Frontal cortex (tissue), 4 donors: ENCODE measurements at places on chromosomes 4 and X. TPM values are rescaled to one million over a fixed set of nuclear protein-coding genes. Genes with fewer than 3 reads are reported as not detected.

- DNase-seq, result no peak
These were observed 101.4 kb downstream of the GPR143 start for GRCh38 chrX:9664224-9664623.

- DNase-seq, result no peak
These were observed 294.8 kb downstream of the PACRGL start for GRCh38 chr4:20995015-20995414.

GRCh38 chrX:42704454-42704853 is 73.5 kb downstream of the PPP1R2C start:
- no peak for DNase-seq

- no peak for DNase-seq
These were observed 2521.4 kb downstream of the ARAP2 start for GRCh38 chr4:33722800-33723516.

DNA sequence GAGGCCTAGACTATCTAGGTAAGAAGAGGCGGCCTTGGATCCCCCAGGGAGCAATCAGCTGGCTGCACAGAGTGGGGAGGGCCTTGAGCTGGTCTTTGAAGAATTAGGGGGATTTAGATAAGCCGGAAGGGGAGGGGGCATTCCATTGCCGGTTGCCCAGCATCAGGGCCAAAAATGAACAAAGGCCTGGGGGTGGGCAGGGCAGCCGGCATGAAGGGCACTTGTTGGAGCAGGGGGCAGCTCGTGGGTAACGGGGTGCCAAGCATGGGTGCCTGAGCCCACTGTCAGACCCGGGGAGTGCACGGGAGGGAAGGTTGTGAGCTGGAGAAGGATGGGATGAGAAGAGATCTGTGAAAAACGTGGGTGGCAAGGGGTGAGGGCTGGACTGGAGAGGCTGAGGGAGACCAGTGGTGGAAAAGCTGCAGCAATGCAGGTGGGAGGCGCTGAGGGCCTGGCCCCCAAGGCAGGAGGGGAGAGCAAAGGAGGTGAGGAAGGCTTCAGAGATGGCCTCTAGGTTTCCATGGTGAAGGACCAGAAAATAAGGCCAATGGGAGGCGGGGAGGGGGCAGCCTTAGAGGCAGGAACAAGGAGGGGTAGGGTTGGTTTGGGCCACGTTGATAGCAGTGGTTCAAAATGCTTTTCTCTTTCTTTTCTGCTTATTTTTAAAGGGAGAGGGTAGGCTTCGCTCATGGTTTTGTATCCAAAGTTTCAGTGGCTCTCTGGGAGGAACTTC is 8.6 kb downstream of the KLF3 start:
- no peak for DNase-seq

DNA sequence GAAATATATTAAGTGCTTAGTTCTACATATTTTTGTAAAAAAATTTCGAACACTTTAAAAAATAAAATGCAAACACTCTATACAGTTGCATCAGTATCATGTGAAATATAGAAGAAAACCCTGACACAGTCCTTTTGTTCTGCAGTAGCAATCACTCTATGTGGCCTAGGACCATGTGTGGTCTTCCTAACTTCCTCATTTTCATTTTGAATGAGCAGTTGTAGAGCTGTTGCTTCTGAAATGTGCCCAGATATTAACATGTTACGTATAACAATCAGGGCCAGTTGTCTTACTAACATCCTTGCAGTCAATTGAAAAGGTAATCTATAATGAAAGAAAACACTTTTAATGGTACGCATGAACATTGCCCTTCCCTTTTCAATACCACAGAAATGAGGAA is 107.9 kb downstream of the ZNF827 start:
- DNase-seq, result no peak

DNA sequence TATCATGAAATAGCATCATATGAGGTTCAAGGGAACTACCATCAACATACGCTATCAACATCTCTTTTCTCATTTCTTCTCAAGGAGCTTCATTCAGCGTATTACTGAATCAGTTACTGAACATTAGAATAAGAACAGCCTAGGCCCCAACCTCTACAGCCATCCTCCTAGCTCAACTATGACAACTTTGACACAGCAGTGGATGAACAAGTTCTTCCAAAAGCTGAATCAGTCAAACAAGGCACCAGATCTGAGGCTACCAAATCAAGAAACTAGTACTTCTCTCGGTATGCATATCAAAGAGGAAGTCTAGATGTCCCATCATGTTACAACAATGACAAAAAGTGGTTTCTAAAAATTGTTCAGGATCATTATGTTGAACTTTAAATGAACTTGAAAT is 57.4 kb downstream of the GATB start:
- no peak for DNase-seq

GRCh38 chr4:84907145-84907544 is 59.3 kb downstream of the WDFY3 start:
- DNase-seq, result no peak

GRCh38 chr4:74667944-74668343 is 126.4 kb downstream of the BTC start:
- DNase-seq, result no peak

DNA sequence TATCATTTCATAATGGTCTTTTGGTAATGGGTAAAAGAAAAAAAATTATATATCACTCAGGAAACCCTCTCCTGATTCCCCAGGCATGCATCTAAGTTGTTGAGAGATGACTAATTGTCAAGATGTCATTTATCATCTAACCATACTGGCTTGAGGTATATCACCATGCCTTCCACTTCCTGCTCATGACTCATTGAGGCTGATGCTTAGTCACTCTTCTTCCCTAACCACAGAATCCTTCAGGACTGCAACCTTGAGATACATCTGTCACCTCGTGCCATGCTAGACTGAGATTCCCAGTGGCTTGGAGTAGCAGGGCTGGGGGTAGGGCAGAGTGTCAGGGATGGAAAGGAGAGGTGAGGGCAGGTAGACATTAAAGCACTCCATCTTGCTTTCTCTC is 782.5 kb upstream of the INTU start:
- DNase-seq, result no peak

DNA sequence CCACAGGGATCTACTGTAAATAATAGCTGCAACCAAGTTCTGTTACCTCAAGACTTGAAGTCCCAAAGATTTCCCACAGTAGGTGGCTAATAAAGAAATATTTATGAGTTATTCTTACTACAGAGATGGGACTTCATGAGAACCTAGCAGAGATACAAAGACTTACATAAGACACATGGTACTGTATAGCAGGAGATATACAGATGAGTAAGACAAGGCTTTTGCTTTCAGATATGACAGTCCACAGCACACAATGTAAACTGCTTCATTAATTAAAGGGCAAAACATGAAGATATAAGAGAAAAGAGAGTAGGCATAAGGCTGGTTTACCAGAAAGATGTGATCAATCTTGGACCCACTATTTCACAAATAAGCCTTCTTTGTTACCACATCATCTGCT is 6.6 kb downstream of the ANKRD17 start:
- DNase-seq, result no peak

DNA sequence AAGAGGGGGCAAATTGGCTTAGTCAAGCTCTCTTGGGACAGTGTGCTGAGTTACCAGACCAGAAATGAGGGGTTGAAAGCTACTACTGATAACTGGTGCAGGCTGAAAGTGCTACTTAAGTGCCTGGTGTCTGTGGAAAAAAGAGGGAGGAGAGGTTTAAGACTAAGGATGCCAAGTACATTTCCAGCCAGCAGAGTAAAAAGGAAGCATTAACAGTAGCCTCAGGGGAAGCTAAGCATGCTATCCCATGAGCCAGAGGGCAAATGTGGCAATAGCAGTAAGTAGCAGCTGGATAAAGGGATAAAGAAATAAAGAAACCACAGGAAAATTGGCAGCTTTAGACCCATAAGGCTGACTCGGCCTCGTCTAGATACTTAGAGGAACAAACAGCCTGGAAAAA is 196.3 kb upstream of the MAB21L2 start:
- no peak for DNase-seq

GRCh38 chr4:151297170-151297569 is 20.2 kb downstream of the PRSS48 start:
- DNase-seq, result no peak

DNA sequence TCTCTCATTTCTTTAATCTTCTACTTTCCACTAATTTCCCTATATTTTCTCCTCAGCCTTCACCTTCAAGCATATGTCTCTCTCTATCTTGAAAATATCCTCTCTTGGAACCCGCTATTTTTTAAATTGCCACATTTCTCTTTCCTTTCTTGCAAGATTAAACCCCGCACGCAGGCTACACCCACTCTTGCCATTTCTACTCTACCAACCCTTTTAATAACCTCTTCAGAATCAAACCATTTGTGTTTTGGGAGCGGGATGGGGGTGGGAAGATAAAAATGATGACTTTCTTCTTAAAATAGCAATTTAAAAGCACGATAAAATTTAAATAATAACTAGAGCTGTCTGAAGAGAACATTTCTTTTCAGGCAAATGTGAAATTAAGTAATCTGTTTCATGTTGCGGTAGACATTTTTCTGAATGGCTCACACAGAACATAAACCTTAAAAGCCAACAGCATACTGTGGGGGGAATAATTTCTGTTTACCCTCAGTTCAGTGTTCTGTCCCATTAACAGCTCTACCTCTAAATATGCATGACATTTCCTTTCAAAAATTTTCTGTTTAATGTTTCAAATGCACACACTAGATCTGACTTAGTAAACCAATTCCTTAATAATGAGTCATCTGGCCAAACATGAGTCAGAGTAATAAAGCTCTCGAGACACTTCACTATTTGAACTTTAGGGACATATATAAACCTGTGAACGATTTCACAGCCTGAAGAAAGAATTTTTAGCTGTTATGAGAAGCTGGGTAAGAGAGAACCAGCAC is 20.5 kb downstream of the ARSJ start:
- no peak for DNase-seq

DNA sequence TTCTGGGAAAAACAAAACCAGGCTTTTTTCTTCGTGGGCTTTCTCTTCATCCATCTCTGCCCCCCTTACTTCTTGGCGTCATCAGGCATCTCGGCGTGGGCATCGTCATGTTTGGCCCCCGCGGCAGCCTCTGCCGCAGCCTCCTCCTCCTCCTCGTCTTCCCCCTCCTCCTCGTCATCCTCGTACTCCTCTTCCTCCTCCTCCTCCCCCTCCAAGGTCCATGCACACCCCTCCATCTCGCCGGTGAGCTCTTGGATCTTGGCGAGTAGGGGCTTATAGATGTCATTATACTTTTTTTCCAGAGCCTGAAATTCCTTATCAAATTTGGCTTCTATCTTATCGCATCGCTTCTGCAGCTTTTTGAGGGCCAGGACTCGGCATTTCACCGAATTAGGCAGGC is 488 bp downstream of the NAP1L5 start:
- DNase-seq, result peak; percentile 23

- no peak for DNase-seq
These were observed 54.5 kb downstream of the LCORL start for GRCh38 chr4:17967078-17967477.

DNA sequence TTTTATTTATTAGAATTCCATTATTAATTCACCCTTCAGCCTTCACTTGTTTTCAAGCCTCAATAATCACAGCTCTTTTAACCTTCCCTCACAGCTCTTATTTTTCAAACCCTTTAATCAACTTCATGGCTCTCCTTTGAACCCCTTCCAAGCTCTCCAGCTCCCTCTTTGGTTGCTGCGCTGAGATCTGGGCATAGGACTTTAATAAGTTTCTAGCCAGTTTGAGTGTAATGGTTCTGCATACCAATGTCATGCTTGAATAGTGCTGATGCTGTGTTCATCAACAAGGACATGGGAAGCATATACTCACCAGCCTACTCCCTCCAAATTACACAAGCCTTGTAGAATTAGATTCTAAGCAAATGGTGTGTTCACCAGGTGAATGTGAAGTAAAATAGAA is 3.5 kb upstream of the RNF212 start:
- DNase-seq, result no peak

- DNase-seq, result no peak
These were observed 2.9 kb downstream of the ADRA2C start for GRCh38 chr4:3768842-3769641.

GRCh38 chr4:99945718-99946355 is 581 bp downstream of the DNAJB14 start:
- peak; percentile 28 for DNase-seq

DNA sequence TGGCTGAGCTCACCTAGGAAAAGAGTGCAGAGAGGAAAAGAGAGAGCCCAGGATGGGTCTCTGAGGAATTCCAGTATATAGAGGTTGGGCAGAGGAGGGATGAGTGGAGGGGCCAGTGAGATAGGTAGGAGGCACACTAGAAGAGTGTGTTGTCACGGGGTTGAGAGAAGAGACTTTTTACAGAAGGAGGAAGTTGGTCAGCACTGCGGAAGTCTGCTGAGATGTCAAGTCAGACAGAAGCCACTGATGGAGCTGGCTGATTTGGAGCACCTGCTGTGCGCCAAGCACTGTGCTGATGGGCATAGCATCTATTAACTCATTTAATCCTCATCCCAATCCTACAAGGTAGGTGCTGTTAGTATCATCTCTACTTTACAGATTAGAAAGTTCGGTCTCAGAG is 60.4 kb downstream of the EFNB1 start:
- DNase-seq, result no peak

GRCh38 chrX:2504706-2505332 is 4.0 kb upstream of the DHRSX start:
- no peak for DNase-seq

- DNase-seq, result no peak
These were observed 559.3 kb upstream of the ZFP42 start for GRCh38 chr4:187436251-187436650.

DNA sequence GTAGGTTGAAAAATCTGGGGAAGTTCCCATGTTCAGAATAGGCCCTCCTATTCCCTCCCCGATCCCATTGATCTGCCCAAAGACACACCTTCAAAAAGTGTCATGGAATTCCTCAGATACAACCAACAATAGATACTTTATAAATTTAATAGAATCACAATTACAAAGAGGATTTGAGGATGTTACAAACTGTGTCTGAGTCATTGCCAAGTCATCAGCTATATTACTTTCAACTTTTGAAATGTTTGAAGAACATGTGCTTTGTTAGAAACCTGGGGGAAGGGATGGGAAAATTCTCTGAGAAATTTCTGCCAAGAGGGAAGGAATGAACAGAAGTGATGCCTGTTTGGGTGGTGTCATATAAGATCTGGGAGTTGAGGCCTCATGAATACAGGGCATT is 46.7 kb downstream of the KCNIP4 start:
- no peak for DNase-seq

Gene PAGE5
- not detected for total RNA-seq

Gene DNASE1L1
- 4.5 TPM for total RNA-seq

Gene RAI2
- total RNA-seq, result 2.9 TPM

Gene SLC7A11
- total RNA-seq, result 33.0 TPM

Gene ANXA3
- total RNA-seq, result 5.7 TPM

Gene KCNE5
- total RNA-seq, result 1.2 TPM

Gene TIGD4
- total RNA-seq, result 3.3 TPM

Gene SPANXA2
- not detected for total RNA-seq

Gene GRID2
- total RNA-seq, result 33.8 TPM

Gene MAP7D2
- total RNA-seq, result 11.4 TPM
